ENCODE measurements at places on chromosomes 12 and 14. TPM values are rescaled to one million over a fixed set of nuclear protein-coding genes. Genes with fewer than 3 reads are reported as not detected.
A peak's percentile ranks its signal among the peaks of the same experiment; 100 is the strongest.

DNA sequence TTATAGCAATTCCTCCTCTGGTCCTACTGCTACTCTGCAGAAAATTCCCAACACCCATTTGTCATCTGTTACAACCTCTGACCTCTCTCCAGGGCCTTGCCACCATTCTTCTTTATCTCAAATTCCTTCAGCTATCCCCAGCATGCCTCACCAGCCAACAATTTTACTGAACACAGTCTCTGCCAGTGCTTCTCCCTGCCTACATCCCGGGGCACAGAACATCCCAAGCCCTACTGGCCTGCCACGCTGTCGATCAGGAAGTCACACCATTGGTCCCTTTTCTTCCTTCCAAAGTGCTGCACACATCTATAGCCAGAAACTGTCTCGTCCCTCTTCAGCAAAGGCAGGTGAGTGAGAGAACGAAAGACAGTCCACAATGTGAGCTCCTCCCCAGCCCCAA is 122.1 kb downstream of the TTLL5 start:
- DNase-seq, result no peak

DNA sequence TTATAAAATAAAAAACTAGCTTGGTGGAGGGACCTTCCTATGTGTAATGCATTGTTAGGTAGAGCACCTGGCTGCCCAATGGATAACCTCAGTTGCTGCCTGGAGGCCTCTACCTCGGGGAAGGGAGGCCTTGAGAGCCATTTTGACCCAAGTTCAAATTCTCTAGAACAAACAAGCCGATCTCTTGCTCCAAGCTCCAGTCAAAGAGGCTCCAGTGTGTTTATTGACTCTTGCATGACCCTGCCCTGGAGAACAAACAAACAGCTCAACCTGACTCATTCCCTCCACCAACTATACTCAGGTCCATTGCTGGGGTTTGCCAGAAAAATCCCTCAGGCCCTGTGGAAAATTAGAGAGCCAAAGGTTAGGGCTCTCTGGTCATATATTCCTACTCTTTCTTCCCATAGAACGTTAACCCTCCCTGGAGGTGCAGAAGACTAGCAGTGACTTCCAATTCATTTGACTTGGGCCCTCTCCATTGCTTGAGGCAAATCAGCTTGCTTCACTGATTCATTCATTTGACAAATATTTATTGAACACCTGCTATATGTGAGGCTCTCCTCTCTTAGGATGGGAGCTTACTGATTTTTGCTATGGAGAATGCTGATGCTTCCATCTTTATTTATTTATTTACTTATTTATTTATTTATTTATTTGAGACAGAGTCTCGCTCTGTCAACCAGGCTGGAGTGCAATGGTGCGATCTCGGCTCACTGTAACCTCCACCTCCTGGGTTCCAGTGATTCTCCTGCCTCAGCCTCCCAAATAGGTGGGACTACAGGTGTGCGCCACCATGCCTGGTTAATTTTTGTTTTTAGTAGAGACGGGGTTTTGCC is 73.7 kb upstream of the CISTR start:
- no peak for DNase-seq

Gene RNFT2
- total RNA-seq, result 4.7 TPM

DNA sequence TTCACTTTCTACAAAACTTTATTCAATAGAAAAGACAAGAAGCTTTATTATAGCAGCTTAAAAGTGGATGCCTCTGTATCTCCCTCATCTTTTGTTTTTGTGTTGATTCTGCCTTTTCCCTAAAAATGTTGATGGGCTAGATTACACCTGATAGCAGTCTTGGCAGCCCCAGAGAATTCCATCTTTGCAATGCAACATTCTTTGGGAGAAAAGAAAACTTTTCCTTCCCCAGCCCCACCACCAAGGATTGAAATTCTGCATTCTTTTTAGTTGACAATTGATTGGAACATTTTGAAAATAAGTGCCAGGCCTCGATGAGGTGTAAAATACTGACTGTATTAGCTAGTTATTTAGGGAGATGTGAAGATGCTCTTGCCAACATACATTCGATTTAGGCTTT is 306.8 kb upstream of the G2E3 start:
- no peak for DNase-seq

- DNase-seq, result peak; percentile 58
Observed at GRCh38 chr12:6961278-6961694, 9.2 kb downstream of the PHB2 start.

GRCh38 chr12:29320295-29321085 is 60.5 kb downstream of the ERGIC2 start:
- DNase-seq, result no peak

Gene KLRC2
- total RNA-seq, result not detected

DNA sequence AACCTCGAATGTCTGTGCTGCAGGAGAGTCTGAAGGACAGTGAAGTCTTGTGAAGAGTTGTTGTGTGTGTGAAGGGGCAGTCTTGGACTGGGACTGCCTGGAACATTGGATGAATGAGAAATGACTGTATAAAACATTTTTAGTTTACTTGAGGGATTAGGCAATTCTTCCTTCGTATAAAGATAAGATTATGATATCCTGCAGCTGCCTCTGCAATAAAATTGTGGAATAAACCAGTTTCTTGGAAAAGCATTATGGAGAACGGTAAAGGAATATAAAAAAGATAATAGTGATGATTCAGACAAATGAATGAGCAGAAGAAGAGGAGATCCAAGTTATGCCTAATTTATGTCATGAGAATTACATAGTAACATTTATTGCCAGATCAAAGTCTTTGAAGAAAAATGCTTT is 30.9 kb upstream of the LUM start:
- no peak for DNase-seq

- peak; percentile 48 for DNase-seq
Observed at GRCh38 chr12:8829125-8829518, 6.7 kb downstream of the A2ML1 start.

GRCh38 chr14:99214701-99215100 is 57.3 kb downstream of the BCL11B start:
- no peak for DNase-seq

Gene PSMB5
- total RNA-seq, result 152 TPM

Gene MORN3
- total RNA-seq, result not detected

DNA sequence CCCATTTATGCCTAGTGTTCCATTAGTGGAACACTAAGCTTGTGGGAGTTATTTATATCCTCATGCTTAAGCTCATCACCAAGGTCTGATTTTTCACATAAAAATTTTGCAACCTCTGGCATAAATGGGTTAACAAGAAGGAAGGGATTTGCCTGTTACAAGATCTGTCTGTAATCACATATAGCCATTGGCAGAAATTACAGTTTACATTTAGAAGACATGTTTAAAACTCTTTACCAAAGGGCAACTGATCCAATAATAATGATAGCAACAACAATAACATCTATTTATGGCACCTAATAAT is 422.9 kb downstream of the ZFP36L1 start:
- DNase-seq, result no peak

Gene MYH6
- not detected for total RNA-seq

DNA sequence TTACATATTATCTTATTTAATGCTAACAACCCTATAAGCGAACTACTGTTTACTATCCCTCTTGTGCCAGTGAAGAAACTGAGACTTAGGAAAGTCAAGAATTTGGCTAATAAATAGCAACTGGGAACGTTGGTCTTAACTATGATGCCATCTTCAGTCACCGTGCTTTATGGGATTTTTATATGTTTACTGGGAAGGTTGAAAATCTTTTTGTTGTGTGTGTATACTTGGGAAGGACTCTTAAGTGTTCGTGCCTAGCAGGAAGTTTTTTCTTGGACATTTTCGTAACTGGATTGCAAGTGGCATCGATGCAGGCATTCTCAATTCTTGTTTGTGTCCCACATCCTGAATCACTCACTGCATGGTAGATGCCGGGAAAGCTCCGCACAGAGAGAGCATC is 9.4 kb downstream of the SFSWAP start:
- no peak for DNase-seq

DNA sequence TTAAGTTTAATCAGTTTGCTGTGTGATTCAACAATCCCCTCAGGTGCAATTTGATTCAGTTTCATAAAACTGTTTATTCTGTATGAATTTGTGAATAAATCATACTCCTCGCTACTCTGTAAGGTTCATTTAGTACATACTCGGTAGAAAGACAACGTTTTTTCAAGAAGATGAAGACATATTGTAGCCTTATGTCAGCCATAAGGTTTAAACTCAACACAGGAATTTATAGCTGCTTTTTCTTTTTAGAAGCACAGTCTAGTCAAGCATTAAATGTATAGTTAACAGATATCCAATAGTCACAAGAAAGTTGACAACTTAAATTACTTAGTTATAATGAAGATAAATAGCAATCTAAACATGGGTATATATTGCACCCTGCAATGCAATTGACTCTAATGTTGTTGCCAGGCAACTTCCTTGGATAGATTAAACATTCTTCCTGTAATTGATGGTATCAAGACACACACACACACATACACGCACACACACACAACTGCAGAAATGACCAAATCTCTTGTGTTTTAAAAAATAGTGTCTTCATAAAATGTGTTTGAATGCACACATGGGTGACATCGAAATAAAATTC is 151.5 kb upstream of the MGAT4C start:
- no peak for DNase-seq

Gene CPNE8
- 5.3 TPM for total RNA-seq

DNA sequence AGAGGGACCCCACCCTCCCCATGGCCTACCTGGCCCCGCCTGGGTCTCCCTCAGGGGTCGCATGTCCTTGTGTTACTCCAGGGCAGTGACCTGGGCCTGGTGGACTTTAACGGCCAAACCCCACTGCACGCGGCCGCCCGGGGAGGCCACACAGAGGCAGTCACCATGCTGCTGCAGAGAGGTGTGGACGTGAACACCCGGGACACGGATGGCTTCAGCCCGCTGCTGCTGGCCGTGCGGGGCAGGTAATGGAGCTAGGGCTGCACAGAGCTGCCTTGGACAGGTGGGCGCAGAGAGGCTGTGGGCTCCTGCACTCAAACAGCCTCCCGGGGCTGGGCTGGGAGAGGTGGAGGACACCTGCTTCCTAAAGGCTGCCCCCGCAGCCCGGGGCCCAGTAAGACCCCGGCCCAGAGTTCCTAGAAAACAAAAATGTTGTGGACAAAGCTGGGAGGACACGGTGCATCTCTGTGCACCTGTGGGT is 21.6 kb downstream of the ASPG start:
- no peak for DNase-seq

DNA sequence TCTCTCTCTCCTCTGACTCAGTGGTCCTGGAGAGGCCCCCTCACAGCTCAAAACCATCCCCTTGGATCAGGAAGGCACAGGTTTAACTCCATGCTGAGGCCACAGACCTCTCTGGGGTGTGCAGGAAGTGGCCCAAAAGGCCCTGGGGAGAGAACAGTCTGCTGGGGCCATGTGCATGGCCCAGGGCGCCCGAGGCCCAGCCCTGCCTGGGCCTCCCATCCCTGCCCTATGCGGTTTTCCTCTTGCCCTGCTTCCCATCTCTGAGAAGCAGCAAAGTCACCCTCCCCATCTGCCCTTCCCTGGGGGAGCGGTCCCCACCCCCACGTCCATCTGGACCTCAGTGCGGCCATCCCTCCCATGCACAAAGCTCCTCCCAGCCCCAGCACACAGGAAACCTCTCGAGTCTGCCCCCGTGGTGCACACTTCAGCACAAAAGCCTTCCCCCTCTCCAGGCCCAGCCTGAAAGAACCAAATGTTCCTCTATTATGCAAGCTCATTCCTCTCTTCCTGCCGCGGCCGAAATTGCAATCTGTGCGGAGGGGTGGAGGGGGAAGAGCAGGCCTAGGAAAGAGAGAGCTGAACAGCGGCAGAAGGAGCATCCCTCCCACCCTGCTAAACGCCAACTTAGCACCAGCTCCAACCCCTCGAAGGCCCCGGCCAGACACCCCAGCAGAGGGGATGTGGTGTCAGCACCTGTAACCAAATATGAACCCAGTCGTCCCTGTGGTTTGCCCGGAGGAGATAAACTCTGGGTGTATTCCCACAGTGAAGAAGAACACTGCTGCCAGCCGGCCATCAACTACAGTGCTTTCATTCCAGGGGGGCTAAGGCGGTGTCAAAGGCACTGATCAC is 108.5 kb downstream of the SCARB1 start:
- peak; percentile 72 for DNase-seq

DNA sequence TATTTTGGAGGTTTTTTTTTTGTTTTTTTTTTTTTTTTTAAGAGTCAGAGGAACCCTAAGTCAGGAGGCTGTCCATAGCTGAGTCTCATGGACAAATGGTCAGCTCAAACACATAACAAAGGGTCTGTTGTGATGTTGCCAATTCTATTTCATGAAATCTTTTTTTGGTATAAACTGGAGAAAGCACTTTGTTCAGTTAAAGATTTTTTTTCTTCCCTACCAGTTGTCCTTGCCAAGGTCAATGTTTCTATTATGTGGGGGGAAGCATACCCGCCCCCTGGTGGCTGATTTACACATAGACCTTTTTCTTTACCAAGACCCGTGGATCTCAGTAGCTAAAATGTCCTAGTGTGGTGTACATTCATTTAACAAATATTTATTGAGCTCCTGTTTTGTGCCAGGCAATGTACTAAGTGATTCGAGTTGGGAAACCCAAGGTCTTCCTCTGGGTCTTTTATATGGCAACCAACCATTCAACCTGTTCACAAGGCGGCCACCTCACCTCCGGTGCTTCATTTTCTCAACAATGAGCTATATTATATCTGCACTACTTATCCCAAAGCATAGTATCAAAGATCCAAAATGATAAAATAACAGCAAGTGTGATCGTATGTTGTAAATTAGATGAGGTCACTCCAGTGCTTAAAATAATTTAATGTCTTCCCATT is 214.5 kb downstream of the PAH start:
- peak; percentile 10 for DNase-seq

DNA sequence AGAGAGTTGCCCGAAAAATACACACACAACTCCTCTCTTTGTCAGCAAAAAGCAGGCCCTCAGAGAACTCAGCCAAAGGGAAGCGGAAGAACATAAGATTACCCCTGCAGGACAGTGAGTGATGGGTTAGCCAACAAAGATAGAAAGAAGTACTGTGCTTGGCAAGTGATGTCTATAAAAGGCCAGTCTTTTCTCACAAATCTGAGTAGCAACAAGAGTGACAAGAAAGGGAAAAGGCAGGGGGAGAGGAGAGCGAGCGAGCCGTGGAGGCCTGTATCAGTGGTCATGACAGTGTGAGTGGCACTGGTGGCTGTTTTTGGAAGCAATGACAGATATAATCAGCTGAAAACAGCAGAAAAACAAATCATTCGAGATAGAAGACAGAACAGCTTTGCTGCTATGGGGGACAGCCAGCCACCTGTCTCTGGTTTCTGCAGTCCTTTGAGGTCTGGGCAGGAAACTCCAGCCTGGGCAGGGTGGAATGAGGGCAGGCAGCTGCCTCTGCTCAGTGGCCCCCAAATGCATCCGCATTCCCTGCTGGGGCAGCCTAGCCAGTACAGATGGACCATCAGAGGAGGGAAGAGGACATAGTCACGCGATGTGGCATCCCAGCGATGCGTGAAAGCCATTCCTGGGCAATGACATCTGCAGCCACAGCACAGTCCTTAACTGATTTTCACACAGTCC is 74.7 kb downstream of the TRIM9 start:
- DNase-seq, result no peak

DNA sequence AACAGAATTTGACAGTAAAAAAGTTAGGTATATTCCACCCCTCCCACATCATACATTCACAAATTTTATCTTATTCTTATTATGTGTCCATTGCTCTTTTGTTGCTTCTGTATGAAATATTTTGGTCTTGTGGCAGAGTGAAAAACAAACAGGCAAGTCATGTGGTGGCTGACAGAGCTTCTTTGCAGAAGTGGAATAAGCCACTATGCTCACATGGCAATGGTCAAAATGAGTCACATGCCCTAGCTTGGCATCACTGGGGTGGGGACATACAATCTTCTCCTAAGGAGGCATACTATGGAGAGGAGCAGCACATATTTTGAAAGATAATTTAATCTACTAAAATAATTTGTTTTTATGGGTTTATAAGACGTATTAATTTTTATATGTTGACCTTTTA is 27.7 kb upstream of the CMA1 start:
- no peak for DNase-seq
